Heart left ventricle (tissue), 16 donors: ENCODE measurements at places on chromosomes 4 and X.

DNA sequence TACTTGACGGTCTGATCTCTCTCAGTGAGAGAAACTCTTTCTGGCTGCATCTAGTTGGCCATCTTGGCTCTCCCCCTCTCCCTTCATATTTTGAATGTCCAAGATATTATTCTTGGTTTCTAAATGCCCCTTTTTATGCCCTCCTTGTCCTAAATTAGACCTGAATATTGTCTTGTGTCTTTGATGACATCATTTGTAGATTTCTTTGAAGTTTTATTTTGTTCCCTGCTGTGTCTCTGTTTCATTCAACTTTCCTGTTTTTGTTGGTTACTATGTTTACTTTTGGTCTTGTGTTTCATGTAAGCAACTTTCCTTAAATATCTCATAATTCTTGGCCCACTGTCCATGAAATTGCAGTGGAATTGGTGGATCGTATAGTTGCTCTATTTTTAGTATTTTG, 46.1 kb upstream of the PASD1 start:
- DNase-seq, result no peak

DNA sequence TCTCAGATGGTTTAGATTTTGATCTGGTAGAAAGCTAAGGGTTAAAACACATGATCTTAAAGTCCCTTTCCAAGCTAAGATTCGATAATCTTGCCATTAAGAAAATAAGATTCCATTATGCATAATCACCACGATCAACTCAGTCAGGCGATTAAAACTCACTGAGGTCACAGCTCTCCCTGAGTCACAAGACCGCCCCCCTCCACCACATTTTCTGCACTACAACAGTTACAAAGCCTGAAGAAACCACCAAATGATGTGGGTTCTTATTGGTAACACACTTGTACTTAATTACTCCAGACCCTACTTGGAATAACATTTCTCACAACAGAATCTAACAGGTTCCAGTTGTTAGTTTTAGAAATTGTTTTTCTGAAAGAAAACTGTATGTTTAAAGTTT, 62.8 kb downstream of the SH3KBP1 start:
- no peak for DNase-seq

DNA sequence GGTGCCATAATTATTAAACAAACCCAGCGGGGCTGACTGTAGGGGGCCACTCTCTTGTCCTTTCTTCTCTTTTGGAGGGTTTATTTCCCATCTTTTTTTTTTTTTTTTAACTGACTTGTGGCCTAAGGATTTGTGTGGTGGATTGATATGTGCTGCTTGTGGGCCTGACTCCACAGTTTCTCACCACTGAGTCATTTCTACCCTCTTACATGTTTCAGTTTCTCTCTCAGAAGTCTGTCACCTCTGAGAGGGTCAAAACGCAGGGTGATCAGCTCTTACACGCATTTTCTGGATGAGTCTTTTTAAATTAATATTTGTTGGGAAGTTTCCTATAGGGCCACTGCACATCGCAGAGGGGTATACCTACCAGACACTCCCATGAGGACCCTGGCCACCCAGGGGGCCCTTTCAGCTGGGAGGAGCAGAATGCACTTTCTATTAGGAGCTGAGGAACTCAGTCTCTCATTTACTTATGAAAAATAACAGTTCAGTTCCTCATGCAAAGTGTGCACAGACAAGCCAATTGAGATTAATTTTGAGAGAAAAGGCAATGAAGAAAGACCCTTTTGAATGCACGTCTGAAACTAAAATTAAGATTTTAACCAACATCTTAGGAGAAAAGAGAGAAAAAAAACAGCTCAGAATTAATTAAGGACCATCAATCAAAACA, 407.9 kb downstream of the TECRL start:
- no peak for DNase-seq

GRCh38 chr4:176453079-176453478, 133.3 kb downstream of the SPCS3 start:
- no peak for DNase-seq

DNA sequence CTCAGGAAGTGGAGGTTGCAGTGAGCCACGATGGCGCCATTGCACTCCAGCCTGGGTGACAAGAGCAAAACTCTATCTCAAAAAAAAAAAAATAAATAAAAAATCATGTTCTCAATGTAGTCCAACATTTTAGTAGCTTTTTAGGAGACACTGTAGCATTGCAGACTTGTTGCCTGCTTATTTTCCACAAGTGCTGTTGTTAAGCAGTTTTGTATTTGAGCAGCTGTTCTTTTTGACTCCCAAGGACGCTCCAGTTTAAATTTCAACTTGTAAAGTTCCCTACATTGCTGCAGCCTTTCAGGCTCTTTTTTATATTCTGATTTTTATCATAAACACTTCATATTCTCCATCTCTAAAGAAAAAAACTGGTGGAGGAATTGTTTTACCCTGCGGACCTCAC, 83.1 kb downstream of the PPEF2 start:
- no peak for DNase-seq

DNA sequence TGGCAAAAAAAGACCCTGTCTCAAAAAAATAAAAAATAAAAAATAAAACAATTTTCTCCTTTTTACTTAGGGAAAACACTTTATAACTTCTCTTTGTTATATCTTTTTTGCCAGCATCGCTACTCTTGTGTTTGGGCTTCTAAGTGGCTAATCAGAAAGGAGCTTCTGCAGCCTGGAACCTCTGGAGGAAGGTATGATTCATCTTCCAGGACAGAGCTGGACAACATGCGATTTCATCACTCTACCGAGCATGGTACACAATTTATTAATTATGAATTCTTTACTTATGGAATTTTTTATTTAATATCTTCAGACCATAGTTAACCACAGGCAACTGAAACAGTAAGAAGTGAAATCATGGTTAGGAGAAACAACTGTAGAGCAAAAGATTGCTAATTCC, 1254.3 kb upstream of the AGA start:
- no peak for DNase-seq

DNA sequence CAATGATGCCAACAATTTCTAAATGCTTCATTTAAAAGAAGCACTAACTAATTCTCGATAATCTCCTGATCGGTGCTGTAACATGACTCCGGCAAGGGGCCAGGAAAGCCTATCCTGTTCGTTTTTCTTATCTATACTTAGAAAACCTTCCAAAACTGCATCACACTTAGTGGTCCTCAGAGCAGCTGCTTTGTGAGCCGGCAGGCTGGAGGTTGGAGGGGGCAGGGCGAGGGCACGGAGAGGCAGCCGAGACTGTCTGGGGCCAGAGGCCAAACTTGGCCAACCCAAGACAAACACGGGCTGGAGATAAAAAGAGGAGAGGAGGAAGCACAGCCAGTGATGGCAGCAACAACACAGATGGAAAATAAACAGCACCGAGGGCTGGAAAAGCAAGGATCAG, 455.7 kb downstream of the BCOR start:
- DNase-seq, result peak; percentile 17

- DNase-seq, result peak; percentile 27
Measured at GRCh38 chrX:118496763-118497079, 1.1 kb downstream of the DOCK11 start.

GRCh38 chr4:23333556-23333945, 556.3 kb downstream of the PPARGC1A start:
- DNase-seq, result no peak

DNA sequence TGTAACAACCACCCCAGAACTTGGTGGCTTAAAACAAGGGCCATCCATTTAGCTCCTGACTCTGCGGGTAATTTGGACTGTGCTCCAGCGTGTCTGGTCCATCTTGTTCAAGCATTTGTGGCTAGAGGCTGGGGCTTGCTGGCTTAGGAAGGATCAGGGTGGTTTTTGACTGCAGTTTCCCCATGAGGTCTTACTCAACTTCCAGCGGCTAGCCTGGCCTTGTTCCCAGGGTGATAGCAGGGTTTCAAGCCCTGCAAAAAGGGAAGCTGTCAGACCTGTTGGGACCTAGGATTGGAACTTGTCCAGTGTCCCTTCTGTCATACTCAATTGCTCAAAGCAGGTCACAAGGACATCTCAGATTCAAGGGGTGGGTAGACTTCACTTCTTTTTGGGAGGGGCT, 205.9 kb downstream of the STIM2 start:
- no peak for DNase-seq

- no peak for DNase-seq
Measured at GRCh38 chr4:3658530-3658913, 107.7 kb upstream of the ADRA2C start.

GRCh38 chr4:152352622-152353116, 183.2 kb downstream of the FBXW7 start:
- DNase-seq, result peak; percentile 58

GRCh38 chr4:38856524-38857337, at the start of gene TLR6:
Gene TLR6 (minus strand): TSS chr4:38856817. CDS start chr4:38829473, 27,344 bp downstream.
- DNase-seq, result peak; percentile 39

DNA sequence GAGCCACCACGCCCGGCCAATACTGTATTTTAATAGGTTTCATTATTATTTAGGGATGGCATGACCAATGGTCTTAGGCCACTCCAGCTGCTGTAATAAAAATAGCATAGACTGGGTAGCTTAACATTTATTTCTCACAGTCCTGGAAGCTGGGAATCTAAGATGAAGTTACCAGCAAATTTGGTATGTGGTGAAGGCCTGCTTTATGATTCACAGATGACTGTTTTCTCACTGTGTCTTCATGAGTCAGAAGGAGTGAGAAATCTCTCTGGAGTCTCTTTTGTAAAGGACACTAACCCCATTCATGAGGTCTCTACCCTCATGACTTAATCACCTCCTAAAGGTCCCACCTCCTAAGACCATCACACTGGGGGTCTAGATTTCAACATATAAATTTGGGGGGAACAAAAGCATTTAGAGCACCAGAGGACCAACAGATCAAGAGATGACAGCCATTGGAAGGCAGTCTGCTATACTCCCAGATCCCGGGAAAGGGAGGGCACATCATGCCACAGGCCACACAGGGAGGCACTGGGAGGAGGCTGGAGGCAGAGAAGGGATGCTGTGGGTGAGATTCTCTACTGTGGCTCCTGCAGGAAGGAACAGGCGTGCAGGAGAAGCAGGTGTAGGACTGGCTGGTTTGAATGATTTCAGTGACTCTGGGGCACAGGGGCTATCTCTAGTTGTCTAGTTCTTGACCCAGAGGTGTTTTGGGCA, 335.8 kb upstream of the SFRP2 start:
- DNase-seq, result no peak

- peak; percentile 85 for DNase-seq
Measured at GRCh38 chrX:65644621-65645289, 22.7 kb upstream of the MSN start.

GRCh38 chr4:174559894-174560293, 37.6 kb upstream of the HPGD start:
- DNase-seq, result no peak

DNA sequence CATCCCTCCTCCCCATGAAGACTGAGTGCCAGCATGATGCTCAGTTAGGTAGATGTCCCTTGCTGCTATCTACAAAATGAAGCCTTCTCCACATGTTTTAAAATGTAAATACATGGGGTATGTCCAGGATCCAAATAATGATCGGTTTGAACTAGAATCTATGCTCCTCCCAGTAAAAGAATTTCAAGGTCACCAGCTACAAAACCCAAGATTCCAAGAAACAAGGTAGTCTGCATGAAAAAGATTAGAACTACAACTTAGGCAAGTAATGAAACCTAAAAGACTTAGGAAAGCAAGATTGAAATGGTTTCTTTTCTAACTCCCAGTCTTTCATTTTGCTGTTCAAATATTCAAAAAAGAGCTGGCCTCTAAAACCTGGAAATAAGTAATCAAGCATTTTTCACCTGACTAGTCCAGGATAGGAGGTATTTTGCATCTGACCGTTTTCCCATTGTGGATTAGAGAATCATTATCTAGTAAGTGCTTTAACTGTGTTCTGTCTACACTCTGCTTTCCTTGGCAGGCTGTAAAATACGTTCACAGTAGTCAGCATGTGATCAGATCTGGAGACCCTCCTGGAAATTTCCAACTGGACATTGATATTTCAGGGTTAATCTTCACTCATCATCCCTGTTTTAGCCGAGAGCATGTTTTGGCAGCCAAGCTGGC, 57.4 kb downstream of the CC2D2A start:
- DNase-seq, result no peak

- DNase-seq, result no peak
Measured at GRCh38 chr4:48958582-48958981, 27.5 kb upstream of the CWH43 start.

DNA sequence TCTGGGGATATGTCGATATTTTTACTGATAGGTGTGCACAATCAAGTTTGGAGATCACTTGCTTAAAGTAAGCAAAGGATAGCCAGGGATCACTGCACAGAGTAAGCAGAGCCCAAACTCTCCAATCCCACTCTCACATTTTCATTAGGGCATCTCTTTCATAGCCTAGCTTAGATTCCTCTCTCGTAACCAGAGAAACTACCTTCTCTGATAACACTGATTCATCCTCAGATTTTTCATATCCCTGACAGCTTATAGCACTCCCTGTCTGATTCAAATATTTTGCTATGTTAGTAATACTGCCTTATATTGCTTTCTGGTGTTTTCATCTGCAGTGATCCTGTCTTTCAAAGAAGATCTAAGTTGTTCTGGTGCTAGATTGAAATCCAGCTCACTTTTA, 123.7 kb downstream of the CBLL2 start:
- no peak for DNase-seq

DNA sequence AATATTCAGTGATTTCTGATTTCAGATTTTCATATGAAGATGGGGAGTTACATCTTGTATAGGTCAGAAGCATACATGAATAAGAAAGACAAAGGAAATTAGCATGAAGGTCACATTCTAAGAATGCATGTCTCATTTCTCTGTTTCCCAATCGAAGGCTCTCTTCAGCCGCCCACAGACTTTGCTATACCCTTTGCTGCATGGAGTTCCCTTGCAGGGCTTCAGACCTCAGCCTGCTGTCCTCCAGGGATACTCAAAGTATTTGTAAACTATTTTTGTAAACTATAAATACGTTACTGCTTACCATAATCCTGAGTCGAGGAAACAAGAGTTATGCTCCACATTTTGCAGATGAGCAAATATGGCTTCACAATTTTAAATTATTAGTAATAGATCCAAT, 738.4 kb downstream of the PCDH18 start:
- DNase-seq, result no peak

GRCh38 chrX:109714340-109714958, 18.6 kb downstream of the ACSL4 start:
- no peak for DNase-seq

- no peak for DNase-seq
Measured at GRCh38 chr4:170037481-170037880, 11.3 kb upstream of the MFAP3L start.

DNA sequence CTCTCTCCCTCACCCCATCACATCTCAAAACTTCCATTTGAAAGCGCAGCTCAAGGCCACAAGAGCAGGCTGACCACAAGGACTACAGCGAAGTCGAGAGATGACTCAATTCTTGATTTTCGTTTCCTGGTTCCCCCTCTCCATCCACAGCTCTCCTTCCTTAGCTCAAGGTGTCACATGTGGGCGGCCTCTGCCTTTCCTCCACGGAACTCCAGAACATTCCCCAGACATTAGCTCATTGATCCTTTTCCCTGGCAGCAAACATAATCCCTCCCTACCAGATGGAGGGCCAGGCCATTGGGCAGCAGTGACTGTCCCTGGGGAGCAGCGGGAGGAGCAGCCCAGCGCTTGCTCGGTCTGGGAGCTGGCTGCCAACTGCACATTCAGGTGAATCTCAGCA, 56.3 kb downstream of the CCDC149 start:
- DNase-seq, result no peak
